ENCODE measurements at places on chromosomes 1 and 21. TPM values are rescaled to one million over a fixed set of nuclear protein-coding genes. Genes with fewer than 3 reads are reported as not detected.

Gene FAM151A
- total RNA-seq = not detected

Gene ADGRB2
- total RNA-seq = 0.54 TPM

Gene CLIC6
- 0.58 TPM for total RNA-seq

Gene OPTC
- total RNA-seq = not detected

Gene CFAP74
- total RNA-seq = 0.41 TPM

Gene VWA1
- total RNA-seq = 0.72 TPM

Gene CFHR1
- not detected for total RNA-seq

DNA sequence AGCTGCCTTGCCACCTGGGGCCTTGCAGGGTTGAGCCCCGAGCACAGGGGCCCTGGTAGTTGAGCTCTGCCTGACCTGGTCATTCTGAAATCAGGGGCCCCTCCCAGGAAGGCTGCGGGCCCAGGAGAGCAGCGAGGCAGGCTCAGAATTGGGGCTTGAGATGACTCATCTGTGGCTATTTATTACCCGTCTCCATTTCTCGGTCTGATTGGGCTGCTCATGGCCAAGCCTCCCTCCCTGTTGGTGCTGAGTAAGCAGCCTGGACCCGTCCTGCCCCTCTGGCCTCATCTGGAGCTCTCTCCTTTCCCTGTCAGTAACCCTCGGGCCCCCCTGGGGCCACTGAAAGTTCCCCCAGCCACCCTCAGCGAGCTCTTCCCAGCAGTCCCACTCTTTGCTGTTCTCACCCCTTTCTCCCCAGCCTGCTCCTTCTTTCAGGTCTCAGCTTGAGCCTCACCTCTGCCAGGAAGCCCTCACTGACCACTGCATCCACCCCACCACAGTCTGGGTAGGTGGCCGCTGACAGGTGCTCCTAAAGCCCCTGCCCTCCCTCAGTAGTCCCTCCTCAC, 11.0 kb upstream of the TNFRSF8 start:
- peak; percentile 62 for DNase-seq

DNA sequence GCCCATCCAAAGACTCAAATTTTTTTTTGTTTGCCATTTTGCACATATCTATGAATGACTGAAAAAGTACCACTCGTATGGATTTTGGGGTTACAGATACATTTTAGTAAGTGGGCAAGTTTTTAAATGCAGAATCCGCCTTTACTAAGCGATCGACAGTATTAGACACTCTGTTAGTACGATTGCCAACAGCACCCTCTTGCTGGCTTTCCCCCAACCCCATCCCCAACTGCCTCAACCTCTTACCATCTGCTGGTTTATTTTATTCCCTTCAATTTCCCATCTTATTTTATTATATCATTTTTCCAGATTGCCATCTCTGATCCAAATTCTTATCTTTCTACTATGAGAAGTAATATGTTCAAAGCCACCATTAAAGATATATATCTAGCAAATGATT, 244.8 kb downstream of the LRRIQ3 start:
- no peak for DNase-seq

- DNase-seq = no peak
Observed at GRCh38 chr1:10834770-10835412, 38.4 kb upstream of the CASZ1 start.

DNA sequence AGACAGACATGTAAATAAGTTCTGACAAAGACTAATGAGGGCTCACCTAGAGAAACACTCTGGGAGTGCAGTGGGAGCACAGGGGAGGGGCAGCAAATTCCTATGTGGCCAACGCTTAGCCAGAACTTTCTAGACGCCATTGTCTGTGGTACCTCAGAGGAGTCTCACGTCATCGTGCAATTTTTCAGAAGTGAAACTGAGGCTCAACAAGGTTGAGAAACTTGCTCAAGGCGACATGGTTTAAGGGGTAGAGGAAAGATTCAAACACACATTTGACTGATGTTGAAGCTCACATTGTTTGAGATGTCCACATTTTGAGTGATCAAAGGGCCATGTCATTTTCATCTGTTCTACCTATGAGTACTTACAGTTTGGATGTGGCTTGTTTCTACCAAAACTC, 152.6 kb upstream of the LMO4 start:
- DNase-seq = no peak

DNA sequence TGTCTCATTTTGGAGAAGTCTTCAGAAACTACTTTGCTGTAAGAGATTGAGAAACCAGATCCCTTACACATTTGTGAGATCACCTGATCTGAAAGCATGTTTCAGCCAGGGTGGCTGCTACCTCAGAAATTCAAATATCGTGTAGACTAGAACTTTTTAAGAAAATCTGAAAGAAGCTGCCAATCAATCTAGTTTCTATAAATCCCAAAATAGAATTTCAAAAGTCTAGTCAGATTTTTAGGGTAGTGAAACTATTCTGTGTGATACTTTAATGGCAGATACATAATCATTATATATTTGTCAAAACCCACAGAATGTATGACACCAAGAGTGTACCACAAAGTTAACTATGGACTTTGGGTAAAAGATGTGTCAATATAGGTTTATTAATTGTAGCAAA, 79.9 kb upstream of the PLPPR5 start:
- no peak for DNase-seq

GRCh38 chr1:241464985-241465384, 54.6 kb downstream of the FH start:
- no peak for DNase-seq

DNA sequence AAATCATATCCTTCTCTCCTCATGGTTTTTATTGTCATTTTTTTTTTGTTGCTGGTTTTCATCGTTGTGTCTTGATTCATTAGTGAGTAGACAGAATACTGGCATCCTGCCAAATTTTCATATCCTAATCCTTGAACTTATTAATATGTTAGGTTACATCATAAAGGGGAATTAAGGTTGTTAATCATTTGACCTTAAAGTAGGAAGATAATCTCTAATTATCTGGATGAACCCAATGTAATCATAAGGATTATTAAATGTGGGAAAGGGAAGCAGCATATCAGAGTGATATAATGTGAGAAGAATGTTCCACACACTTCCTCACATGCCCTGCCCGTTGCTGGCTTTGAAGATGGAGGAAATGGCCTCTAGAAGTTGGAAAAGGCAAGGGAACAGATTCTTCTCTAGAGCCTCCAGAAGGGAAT, 299.7 kb downstream of the HMCN1 start:
- DNase-seq = no peak

DNA sequence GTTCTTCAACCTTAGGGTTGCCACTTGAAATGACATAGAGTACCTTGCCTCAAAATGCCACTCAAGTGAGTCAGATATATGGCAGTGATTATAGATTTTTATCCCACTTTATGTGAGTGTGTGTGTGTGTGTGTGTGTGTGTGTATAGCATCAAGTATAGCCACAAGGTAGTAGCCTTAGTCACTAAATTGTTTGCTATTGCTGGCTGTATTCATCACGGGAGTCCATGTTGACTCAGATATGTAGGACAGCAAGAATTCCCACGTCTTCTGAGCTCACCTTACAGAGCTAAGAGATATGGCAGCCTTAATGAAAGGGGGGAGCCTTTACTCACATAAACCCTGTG, 9.3 kb downstream of the ETS2 start:
- no peak for DNase-seq

- no peak for DNase-seq
Observed at GRCh38 chr1:9120312-9120958, 8.5 kb downstream of the GPR157 start.

GRCh38 chr1:156893048-156893953, at the start of gene PEAR1:
TSS of gene PEAR1 (plus strand) at chr1:156893718. CDS start at chr1:156903927, 10,209 bp downstream.
- DNase-seq = no peak

DNA sequence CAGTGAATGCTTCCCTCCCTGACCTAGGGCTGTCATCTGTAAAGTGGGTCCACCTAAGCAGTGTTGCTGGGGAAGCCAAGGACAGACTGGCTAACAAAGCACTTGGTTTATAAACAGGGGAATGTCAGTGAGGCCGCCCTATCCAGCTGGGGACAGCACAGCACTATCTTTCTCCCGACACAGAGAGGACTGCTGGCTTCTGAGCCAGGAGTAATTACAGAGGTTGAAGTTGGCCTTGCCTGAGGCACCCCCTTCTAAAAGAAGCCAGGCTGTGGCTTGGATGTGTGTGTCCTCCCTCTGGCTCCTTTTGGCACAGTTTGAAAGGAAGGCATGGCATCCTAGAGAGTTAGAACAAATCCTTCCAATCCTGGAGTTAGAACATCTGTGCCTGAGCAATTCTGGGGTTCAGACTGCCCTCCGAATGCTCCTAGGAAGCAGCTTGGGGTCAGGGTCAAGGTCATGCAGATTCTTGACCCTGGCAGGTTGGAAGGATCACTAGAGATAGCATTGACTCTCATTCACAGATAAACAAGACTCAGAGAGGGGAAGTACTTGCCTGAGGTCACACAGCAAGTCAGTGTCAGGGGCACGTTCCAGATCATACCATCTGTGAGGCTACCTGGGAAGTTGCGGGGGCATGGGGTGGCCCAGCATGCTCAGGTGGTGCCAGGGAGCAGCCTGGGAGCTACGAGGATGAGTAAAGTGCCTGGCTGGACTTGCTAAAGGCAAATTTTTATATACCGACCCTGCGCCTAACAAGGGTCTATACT, 1.3 kb upstream of the LDLRAP1 start:
- no peak for DNase-seq

DNA sequence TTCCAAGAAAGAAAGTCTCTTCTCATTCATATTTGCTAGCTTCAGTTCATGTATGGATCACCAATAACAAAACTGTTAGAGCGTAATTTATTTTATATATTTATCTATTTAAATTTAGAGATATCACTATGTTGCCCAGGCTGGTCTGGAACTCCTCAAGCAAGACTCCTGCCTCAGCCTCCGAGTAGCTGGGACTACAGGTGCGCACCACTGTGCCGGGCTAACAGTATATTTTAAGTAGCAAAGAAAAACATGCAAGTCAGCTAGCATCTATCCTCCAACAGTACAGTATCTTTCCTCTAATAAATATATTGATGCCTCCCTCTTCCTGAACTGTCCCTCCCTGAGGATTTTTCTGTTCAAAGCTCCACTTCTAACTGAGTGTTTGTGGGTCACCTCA, 21.5 kb downstream of the INPP5B start:
- DNase-seq = no peak

DNA sequence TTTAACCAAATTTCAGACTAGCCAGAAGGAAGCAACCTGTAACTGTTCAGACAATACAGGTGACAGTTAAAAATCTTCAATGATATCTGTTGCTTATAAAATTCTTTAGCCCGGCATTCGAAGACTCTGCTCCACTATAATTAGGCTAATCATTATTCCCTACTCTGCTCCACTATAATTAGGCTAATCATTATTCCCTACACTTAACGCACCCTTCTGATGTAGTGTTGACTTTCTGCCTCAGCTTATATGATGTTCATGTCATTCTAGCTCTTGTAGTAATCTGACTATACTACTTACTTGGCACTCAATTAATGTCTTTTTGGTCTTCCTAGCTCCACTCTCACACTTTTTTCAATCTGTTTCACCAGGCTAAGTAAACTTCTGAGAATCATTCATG, 13.3 kb downstream of the TESK2 start:
- DNase-seq = no peak

DNA sequence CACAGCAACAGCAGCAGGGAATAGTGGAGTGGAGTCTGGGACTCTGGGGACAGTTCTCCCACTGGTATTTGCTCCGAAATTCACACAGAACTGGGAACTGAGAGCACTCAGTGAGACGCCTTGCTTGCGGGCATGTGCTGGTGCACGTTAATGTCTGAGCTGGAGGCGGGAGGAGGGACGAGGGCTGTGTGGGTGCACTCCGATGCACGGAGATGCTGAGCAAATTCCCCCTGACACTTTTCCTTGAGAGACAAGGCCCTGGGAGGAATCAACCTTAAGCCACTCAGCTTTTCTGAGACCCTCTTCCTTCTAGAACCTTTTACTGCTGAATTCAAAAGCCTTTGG, 2.8 kb downstream of the RGS8 start:
- DNase-seq = no peak

DNA sequence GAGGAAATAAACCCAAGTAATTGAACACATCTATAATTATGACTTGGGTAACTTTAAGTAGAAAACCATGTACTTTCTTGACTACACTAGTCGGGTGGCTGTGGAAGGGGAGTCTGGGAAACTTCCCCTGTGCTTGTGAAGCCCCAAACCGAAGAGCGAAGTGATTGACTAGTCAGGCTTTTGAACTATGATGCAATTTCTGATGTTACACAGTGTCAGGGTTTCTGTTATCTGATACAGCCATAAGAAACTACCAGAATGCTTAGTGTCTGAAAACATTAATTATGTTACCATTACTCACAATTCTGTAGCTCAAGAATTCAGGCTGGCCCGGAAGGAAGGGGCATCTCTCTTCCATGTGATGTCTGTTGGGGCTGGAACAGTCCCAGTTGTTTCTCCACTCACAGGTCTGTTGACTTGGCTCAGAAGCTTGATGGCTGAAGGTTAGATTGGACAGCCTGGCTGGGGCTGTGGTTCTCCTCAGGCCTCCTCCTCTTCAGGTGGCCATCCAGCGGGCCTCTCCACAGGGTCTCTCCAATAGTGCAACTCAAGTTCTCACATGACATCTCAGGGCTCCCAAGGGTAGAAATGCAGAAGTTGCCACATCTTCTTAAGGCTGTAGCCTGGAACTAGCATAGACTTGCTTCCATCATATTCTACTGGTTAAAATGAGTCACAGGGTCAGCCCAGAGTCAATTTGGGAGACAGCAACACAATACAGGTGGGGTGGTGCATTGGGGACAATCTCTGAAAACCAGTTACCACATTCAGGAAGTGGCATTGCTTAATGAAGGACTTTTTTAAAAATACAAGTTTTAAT, 8.3 kb upstream of the C8B start:
- no peak for DNase-seq

DNA sequence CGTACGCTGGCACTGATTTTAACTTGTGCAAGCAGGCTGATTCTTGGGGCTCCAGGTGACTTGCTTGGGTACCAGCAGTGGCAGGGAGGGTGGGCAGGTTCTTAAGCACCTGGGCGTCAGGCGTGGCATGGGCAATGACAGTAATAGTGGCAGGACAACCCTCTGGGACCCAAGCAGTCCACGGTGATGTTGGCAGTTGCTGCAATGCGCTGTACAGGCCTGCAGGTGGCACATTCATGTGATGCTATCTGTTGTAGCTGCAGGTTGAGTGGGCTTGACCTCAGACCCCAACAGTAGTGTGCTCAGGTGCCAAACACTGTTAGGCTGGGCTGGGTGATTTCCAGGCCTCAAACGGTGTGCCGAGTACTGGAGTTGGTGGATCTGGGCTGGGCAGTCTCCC, 10.2 kb upstream of the OR10J4 start:
- no peak for DNase-seq

- DNase-seq = no peak
Observed at GRCh38 chr21:24280596-24280995, 1326.7 kb downstream of the MRPL39 start.

GRCh38 chr1:235928197-235928596, 61.5 kb upstream of the LYST start:
- no peak for DNase-seq
